ENCODE measurements at places on chromosomes 13 and 19.

GRCh38 chr13:50152655-50153309 lies 137.5 kb downstream of the KCNRG start:
- DNase-seq = peak; percentile 52

GRCh38 chr13:111415246-111415645 lies 94.8 kb downstream of the TEX29 start:
- no peak for DNase-seq

DNA sequence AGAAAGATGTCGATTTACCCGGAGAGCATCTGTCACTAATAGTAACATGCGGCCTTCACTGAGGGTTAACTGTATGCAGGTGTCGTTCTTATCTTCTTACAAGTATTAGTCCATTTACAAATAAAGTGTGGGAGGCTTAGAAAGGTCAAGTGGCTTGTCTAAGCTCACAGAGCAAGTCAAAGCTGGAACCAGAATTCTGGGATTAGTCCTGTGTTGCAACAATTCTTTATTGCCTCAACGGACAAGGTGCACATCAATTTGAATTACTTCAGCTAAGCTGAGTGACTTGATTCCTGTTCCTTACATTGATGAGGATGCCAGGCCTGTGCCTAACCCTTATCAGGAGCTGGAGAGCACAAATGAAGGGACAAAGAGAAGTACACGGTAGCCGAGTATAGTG lies 1193.6 kb downstream of the UQCRFS1 start:
- DNase-seq = no peak

DNA sequence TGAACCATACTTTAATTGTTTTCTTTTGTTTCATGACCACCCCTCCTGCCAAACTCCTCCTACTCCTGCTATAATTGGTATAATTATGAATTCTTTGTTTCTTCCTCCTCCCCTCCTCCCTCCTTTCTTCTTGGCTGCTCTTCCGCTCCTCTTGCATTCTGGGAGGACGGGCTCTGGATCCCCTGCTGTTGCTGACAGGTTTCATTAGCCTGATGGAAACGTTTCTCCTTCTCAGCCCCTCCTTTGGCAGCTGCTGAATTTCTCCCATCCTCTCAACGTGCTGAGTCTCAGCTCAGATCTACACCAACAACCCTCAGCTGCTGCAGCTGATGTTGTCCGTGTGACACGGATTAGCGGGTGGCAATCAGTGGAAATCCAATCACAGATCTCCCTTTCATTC lies 97.1 kb upstream of the UBAC2 start:
- DNase-seq = no peak

DNA sequence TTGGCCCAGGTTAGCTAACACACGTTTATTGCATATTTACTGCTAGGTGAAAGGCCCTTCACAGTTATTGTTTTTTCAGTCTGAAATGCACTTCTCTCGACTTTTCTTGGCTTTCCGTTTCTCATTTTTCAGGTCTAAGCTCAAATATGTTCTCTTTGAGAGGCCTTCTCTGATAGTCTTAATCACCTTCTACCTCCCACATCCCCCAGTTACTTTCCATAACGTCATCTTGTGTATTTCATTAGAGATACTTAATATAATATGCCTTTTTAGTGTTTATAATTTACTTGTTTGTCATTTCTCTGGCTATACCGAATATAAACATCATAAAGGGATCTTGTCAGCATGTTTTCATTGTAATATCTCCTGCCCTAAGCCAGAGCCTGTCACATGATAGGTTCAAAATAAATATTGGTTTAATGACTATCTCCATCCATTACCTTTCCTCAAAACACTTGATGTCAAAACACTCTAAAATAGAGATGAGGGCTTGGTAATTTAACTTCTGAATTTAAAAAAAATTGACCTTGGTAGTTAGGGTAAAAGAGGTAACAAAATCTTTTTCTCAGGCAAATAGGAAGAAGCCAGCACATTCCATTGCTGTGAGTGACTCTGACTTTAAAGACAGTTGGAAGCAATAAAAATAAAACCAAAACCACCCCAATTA lies 168.6 kb upstream of the RFC3 start:
- DNase-seq = no peak

- no peak for DNase-seq
Measured at GRCh38 chr13:100984085-100984705, 309.6 kb upstream of the TMTC4 start.

- no peak for DNase-seq
Measured at GRCh38 chr13:52868190-52868589, 19.8 kb upstream of the PCDH8 start.

DNA sequence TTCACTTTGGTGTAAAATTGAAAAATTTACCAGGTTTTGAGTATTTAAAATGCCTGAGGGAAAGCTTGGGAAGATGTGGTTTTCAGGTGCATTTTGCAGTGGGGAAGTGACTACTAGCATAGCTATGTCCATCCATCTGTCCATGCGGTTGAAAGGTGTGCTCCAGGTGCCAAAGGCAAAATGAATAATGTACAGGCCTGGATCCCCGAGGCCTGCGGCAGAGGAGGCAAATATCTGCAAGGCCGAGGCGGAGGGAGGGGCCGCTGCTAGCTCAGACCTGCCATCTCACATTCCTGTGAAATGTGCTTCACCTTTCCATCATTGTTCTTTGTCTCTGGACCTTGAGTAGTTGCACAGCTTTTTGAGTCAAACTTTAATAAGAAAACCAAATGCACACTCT lies 65.5 kb downstream of the ERCC5 start:
- no peak for DNase-seq

GRCh38 chr13:89363144-89363543 lies 1692.0 kb downstream of the SLITRK5 start:
- DNase-seq = no peak

- DNase-seq = no peak
Measured at GRCh38 chr13:72884101-72884500, 102.2 kb downstream of the PIBF1 start.

DNA sequence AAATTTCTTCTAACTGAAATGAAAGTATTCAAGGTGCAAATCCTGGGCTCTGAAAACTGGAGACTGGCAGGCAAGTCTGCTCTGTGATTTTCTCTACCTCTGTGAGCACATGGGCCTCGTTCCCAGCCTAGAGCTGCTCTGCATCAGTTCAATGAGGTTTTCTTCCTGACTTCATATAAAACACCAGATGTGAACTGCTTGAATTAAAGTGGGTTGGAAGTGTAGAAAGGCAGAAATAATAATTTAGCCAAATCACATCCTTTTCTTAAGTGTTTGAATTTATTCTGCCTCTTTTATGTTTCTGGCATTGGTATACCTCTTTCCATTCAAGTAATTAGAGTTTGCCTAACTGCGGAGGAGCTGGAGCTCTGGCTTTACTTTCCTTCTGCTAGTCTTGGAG lies 540.8 kb downstream of the OLFM4 start:
- no peak for DNase-seq

- no peak for DNase-seq
Measured at GRCh38 chr19:14614099-14614412, 31.2 kb downstream of the CLEC17A start.

- DNase-seq = peak; percentile 75
Measured at GRCh38 chr13:33870046-33870668, 52.2 kb downstream of the RFC3 start.

GRCh38 chr13:111372651-111373425 lies 52.4 kb downstream of the TEX29 start:
- DNase-seq = no peak

DNA sequence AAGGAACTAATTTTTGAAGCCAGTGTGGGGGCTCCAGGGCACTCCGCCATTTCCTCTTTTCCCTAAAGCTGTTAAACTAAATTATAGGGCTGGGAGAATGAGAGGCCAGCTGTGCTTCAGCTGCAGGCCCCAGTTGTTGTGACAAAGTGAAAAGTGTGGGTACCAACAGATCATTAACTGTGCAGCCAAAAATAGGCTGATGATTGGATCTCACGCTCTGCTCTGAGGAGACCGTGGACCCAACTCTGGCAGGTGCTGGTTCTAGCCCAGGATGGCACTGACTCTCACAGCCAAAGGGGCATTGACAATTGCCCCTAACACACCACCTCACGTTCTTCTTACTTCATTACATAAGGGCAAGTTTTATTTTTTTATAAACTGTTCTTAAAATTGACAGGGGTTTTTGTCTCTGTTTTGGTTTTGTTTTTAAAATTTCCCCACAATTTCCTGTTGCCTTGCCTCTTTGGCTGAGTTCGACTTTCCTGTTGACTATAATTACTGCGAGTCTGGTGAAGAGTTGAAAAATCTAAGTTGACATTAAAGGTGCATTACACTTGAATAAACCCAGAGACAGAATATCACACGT lies 391.0 kb downstream of the FGF9 start:
- DNase-seq = no peak

- DNase-seq = peak; percentile 5
Measured at GRCh38 chr13:79386125-79386826, 19.8 kb downstream of the RBM26 start.

DNA sequence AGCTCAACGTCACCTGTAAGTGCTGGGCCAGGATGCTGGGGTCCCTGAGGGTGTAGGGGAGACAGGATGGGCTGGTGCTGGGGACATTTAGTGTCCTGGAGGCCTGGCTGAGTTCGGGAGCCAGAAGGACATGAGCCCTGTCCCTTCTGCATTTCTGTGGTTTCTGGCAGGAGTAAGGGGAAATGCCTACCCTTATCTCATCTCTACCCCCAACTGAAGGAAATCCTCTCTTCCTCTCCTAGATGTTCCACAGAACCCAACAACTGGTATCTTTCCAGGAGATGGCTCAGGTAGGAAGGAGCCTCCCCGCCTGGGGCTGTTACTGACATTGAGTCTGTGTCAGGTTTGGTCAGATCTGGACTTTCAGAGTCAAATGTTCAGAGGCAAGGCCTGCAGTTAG lies 1.2 kb downstream of the CD33 start:
- no peak for DNase-seq

DNA sequence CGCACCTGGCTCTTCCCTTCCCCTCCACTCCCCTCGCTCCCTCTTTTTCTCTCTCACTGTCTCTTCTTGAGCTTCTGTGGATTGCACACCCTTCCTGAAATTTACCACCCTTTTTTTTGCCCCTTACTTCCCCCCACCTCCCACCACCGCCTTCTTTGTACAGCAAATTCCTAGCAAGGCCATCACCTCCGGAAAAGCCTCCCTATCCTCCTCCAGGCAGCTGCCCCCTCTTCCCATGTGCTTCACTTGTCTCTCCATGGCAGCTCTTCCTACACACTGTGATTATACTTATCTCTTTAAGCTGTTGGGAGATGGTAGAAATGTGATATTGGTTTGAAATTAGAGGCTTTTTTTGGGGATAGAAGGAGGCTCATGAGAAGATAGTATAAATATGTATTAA lies 28.3 kb upstream of the KCTD4 start:
- DNase-seq = no peak

GRCh38 chr19:47757617-47758442 lies 12.5 kb downstream of the NOP53 start:
- no peak for DNase-seq

DNA sequence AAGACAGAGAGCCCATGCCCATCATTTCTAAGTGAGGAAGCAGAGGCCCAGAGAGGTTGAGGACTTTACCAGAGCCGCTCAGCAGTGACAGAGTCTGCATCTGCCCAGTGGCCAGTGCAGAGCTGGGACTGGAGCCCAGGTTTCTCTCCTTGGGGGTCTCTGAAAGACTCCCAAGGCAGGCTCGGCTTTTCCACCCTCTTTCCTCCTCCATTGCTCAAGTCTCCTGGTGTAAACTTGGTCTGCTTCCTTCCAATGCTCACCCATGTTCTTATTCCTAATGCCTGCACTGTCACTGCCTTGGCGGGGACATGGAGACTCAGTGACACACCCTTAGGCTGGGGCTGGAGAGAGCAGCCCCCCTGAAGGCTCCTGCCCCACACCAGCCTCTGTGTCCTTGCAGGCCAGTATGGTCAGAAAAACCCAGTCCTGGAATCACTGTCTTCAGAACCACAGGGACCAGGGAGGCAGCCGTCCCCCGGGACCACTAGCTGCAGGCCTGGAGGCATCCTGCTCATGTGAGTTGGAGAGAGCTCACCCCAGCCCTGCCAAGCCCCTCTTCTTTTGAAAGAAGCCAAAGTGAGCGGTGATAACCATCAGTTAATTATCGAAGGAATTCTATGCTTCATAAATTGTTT lies 211.0 kb upstream of the ZNF536 start:
- DNase-seq = no peak

DNA sequence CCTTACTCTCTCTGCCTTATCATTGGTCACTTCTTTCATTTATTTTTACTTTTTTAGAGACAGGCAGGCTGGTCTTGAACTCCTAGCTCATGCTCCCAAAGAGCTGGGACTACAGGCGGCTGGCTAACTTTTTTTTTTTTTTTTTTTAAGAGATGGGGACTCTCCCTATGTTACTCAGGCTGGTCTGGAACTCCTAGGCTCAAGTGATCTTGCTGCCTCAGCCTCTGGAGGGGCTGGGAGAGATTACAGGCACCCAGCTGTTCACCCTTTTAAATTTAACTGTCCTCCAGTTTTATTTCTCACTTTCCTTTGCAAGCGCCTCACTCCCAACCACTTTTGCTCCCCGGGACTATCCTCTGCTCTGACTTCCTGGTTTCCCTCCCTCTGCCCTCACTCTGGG lies 5.6 kb upstream of the CLDN10 start:
- no peak for DNase-seq

DNA sequence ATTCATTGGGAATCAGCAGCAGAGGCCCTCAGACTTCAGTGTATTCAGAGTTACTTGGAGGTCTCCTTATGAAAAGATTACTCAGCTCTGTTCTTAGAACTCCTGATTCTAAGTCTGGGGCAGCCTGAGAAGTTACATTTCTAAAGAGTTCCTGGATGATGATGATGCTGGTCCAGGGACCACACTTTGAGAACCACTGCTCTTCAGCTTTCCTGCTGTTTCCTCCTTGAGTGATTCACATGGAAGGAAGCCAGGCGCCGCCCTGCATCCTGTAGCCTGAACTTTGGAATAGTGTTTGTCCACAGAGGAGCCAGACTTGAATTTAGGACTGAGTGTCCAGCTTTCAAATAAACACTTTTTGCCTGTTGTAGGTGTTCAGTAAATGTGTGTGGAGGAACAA lies 2.9 kb downstream of the CEBPG start:
- no peak for DNase-seq

- no peak for DNase-seq
Measured at GRCh38 chr19:2970201-2970835, 7.0 kb upstream of the TLE6 start.

- DNase-seq = no peak
Measured at GRCh38 chr13:97798171-97798821, 155.2 kb upstream of the IPO5 start.

- DNase-seq = no peak
Measured at GRCh38 chr19:38036707-38037611, 130.0 kb downstream of the SIPA1L3 start.

GRCh38 chr13:41007744-41008128 lies 11.4 kb downstream of the ELF1 start:
- no peak for DNase-seq

DNA sequence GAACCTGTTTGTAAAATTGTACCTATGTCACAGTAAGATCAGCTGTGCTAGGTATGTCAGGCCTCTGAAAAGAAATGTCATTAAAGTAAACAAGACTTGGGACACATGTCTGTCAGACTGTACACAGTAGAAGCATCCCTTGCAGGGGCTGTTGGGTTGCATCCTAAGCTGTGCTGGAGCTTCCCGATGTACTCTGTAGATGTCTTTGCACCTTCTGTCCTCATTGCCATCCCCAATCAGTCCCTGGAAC lies 48.7 kb upstream of the GPR183 start:
- DNase-seq = no peak

GRCh38 chr13:72255908-72256307 lies 388.9 kb upstream of the DACH1 start:
- peak; percentile 3 for DNase-seq

All from RPMI8226 (cell line).